Adrenal gland (tissue), 19 donors: ENCODE measurements at places on chromosomes 12 and 14.

DNA sequence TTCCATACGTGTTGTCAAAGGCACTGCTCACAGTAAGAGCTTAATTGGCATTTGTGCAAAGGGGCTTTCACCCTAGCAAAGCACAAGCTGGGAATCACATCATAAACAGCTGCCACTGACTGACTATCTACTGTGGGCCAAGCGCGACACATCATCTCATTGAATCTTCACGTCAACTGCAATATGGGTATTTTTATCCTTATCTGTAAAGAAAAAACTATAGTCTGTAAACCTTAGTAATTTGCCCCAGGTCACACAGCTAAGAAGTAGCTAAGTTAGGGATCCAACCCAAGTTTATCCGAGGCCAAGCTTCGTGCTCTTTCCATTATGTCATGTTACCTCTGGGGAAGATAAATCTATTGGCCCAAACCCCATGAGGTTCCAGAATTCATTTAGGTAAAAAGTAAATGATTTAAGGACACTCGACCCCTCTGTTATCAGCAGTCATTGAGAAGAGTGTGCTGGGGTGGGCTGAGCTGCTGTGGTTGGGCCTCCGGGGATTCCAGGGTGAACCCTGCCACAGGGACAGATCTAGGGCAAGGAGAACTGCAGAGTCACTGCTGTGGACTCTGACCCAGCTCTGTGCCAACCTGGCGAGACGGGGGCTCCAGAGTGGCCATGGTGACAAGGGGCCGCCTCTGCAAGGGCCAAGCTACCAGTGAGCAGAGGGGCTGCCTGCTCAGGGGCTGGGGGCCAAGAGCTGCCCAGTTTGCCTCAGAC, 27.6 kb downstream of the NCKAP5L start:
- peak overlapping the region; percentile 53 for H3K27ac ChIP-seq
- no peak for DNase-seq
- H3K4me3 ChIP-seq, result no peak overlapping the region
- H3K36me3 ChIP-seq, result no peaks in the 10 kb centered on the region
- H3K27me3 ChIP-seq, result no peaks in the 10 kb centered on the region

GRCh38 chr12:110102255-110102654, 21.9 kb upstream of the IFT81 start:
- H3K36me3 ChIP-seq, result no peaks in the 10 kb centered on the region
- no peak overlapping the region for H3K4me3 ChIP-seq
- H3K27ac ChIP-seq, result no peak overlapping the region
- H3K27me3 ChIP-seq, result no peaks in the 10 kb centered on the region

DNA sequence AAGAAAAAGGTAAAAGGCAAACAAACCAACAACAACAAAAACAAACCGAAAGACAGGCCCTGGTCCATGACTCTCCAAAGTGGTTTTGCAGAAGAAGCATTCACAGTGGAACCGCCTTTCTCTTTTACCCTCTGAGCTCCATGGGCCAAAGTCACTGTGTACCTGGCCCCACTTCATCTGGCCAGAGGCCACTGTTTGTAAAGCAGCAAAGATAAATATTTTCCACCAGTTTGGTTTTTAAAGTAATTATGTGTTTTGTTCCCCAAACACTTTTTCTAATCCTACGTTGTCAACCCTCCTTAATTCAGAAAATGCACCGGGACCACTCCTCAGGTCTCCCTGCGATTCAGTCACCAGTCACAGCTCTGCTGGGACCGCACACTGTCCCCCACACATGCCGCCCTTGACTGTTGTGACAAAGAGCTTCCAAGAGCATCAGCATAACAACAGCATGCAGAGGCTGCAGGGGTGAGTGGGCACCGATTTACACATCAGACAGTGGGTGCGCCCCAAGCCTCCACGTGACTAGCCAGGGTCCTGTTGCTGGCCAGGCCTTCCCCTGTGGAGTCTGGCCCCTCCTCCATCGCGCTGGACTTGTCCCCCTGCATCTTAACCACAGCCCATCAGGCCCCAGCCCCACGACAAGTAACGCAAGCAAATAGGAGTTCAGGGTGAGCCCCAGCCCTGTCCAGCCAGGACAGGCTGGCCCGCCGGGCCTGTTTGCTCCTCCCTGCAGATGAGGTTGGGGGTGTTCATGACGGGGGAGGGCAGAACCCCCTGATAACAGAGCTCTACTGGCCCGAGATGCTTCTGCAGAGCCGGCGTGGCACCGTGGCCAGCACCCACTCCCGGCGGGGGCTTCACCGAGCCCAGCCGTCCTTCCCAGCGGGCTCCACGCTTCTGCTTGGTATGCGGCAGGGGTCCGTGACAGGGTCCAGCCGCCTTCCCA, 65.2 kb upstream of the DIO3 start:
- no peak overlapping the region for H3K4me3 ChIP-seq
- no peaks in the 10 kb centered on the region for H3K4me1 ChIP-seq
- DNase-seq, result no peak

DNA sequence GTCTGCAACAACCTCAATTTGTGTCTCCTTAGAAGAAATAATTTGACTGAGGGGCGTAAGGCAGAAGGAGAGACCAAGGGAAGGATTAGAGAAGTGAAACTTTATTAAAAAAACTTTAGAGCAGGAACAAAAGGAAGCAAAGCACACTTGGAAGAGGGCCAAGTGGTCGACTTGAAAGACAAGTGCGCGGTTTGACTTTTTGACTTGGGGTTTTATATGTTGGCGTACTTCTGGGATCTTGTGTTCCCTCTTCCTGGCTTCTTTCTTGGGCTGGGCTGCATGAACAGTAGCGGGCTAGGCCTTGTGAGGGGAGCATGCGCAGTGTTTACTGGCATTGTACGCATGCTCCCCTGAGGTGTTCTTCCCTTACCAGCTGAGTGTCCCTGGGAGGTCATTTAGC, 369.3 kb upstream of the DCN start:
- no peaks in the 10 kb centered on the region for H3K27me3 ChIP-seq
- peaks cover 9% of the 10 kb centered on the region for H3K4me1 ChIP-seq
- H3K27ac ChIP-seq, result no peak overlapping the region
- DNase-seq, result peak; percentile 28
- no peaks in the 10 kb centered on the region for H3K36me3 ChIP-seq

GRCh38 chr14:92600318-92601053, 86.9 kb downstream of the RIN3 start:
- no peaks in the 10 kb centered on the region for H3K36me3 ChIP-seq
- DNase-seq, result no peak

GRCh38 chr12:97046901-97047300, 139.8 kb downstream of the NEDD1 start:
- H3K27me3 ChIP-seq, result no peaks in the 10 kb centered on the region
- H3K27ac ChIP-seq, result no peak overlapping the region
- H3K4me1 ChIP-seq, result peaks cover 10% of the 10 kb centered on the region
- H3K4me3 ChIP-seq, result no peak overlapping the region
- H3K36me3 ChIP-seq, result no peaks in the 10 kb centered on the region

DNA sequence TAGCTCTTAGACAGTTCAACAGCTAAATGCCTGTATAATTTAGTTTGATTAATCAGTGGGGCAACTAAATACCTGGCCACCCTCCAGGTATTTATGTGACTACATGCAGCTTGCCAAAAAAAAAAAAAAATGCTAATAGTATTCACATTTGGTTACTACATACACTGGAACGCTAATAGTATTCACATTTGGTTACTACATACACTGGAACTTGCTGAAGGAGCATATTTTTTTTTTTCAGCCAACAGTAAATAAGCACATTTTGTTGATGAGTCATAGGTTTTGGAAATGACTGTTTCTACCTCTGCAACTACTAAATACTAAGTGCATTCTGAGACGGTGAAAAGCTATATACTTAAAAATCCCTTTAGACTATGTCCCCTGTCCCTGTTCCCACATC, 1172.3 kb downstream of the LRFN5 start:
- H3K27me3 ChIP-seq, result no peaks in the 10 kb centered on the region
- DNase-seq, result no peak
- H3K4me1 ChIP-seq, result no peaks in the 10 kb centered on the region
- no peaks in the 10 kb centered on the region for H3K36me3 ChIP-seq
- no peak overlapping the region for H3K27ac ChIP-seq
- no peak overlapping the region for H3K4me3 ChIP-seq

DNA sequence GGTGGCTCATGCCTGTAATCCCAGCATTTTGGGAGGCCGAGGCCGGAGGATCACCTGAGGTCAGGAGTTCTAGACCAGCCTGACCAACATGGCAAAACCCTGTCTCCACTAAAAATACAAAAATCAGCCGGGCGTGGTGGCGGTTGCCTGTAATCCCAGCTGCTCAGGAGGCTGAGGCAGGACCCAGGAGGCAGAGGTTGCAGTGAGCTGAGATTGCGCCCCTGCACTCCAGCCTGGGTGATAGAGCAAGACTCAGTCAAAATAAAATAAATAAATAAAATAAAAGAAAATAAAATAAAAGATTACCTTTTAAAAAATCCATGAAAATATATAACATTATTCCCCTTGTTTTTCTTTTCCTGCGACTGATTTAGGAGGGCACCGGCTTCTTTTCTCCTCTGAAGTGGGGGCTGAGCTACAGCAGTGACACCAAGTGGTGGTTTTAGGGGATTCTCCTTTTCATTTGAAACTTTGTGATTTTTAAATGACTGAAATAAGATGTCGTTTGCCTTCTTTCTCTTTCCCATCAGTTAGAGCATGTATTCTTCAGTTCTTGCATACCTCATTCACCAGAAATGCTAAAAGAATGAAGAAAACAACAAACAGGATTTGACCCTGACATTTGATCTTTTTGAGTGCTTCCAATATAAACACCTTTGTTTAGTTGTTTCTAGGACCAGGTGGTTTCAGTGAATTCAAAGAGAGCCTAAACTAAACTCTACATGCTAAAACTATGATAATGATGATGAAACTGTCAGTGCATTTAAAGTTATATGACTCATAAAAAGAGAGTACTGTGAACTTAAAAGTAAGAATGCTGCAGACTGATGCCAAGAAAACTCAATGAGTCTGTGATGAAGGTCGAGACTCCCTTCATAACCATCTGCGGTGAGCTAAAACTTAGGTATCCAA, 22.6 kb upstream of the PKP2 start:
- no peaks in the 10 kb centered on the region for H3K36me3 ChIP-seq
- no peaks in the 10 kb centered on the region for H3K4me1 ChIP-seq
- H3K27ac ChIP-seq, result no peak overlapping the region
- no peaks in the 10 kb centered on the region for H3K27me3 ChIP-seq
- no peak overlapping the region for H3K4me3 ChIP-seq
